ENCODE measurements at places on chromosomes 2 and 18.
A peak's percentile ranks its signal among the peaks of the same experiment; 100 is the strongest.

GRCh38 chr18:44410740-44411139 lies 269.9 kb upstream of the SETBP1 start:
- no peak for DNase-seq

DNA sequence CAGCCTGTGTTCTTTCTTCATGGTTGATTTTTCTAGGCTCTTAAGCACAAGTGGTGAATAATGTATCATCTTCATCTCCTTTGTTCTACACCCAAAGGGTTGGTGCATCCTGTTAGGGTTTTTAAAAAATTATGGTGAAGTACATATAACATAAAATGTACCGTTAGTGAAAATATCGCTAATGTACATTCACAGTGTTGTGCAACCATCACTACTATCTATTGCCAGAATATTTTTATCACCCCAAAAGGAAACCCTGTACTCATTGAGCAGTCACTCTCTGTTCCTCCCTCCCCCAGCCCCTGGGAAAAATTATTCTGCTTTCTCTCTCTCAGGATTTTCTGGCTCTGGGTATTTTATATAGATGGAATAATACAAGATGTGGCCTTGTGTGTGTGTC lies 98.5 kb downstream of the PRKCE start:
- no peak for DNase-seq

- DNase-seq = no peak
Measured at GRCh38 chr2:191374366-191374765, 129.2 kb downstream of the MYO1B start.

DNA sequence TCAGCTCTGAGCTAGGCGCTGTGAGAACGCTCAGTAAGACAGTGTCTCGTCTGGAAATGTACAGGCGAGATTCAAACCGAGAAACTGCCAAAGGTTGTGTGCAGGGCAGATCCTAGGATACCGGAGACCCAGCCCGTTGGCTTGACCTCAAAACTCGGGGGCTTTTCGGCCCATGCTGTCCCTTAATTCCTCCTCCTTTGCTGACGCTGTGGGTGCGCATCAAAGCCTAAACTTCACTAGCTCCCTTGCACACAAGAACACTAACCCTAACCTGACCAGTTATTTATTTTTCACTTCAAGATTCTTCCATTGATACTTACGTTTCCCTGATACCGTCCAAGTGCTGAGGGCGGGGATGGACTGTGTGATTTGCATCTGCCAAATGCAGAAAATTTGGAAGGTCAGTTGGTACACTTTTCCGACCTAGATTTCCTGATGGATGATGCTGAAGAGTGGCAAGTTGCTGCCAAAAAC lies 1.0 kb upstream of the AAK1 start:
- no peak for DNase-seq

DNA sequence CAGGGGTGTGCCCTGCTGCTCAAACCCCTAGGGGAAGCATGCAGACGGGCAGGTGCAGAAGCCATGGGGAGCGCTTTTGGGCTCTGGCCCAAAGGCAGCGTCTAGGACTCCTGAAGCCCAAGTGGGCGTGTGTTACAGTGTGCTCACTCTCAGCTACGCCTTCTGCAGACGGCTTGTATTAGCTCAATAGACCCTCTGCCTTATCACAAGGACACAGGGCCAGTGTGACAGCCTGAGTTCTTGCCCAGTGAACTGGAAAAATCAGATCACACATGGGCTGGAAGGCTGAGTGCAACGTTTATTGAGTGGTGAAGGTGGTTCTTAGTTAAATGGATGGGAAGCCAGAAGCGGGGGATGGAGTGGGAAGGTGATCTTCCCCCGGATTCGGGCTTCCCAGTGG lies 210.9 kb downstream of the CDH20 start:
- DNase-seq = peak; percentile 9

GRCh38 chr18:79117385-79117784 lies 48.2 kb downstream of the ATP9B start:
- DNase-seq = no peak

GRCh38 chr2:228689053-228689452 lies 507.6 kb upstream of the SPHKAP start:
- peak; percentile 80 for DNase-seq

DNA sequence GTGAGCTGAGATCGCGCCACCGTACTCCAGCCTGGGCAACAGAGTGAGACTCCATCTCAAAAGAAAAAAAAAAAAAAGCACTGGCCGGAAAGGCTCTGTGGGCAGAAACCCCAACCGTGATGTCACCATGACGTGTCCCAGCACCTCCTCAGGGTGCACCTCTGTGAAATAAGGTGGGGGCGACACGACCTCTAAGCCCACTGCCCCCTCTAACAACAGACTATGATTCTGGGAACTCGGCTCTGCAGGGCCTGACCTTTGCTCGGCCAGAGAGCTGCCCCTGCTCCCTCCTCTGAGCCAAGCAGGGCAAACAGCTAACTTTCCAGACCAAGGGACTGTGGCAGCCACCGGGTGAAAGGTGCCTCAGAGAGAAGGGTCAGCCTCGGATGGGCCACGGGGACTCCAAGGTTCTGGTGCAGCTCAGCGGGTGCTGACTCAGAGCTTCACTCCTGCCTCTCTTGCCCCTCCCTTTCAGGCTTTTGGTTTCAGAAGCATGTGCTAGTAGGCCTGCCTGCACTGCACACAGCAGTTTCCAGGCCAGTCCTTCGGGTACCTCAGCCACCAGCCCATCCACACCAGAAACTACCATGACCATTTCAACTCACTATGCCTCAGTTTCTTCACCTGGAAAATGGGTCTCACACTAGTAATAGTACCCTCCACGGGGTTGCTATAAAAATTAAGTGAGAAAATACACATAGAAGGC lies 8.0 kb downstream of the TMBIM1 start:
- DNase-seq = no peak

- no peak for DNase-seq
Measured at GRCh38 chr2:176479961-176480360, 210.7 kb downstream of the MTX2 start.

DNA sequence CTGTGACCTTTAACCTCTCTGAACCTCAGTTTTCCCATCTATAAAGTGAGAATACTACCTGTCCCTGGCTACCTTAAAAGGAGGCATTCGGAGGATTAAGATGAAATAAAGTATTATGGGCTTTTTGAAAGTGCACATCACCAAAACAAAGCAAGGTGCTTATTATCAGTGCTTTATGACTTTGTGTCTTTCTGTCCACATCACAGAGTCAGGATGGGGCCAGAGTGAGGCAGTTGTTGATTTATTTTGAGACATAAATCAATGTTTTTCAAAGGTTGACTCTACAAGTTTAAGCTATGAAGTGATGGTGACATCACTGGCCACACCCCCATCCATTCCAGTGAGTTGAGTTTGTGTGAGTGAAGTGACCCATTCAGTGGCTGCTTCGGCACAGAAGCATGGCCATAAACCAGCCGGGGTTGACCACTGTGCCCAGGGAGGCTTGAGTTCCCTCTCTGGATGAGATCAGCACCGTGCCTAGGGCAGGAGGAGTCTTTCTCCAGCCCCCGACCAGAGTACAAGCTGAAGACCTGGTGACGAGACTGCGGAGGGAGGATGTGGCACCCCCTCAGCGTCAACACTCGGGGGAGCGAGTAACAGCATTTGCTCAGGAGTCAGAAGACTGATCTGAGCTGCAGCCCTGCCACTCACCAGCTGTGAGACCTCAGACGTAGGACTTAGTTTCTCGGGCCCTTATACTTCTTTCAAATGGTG lies 89.0 kb upstream of the PPP1CB start:
- DNase-seq = no peak

GRCh38 chr2:227657199-227657845 lies 9.3 kb upstream of the SCYGR5 start:
- no peak for DNase-seq

DNA sequence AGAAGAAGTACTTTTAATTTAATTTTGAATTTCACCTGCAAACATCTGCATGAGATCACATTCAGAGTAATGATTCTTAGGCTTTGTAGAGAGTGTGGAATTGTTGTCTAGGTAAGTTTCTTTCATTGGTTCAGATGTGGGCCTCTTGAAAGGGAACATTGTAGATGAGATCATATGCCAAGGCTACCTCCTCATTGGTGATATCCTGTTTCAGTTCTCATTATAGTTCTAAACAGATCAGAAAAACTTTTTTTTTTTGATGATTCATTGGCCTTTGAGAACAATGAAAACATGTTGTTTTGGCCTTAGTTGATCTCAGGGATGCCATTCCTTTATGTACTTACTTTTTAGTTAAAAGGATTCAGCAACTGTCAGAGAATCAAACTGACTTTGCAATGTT lies 44.5 kb downstream of the EML6 start:
- no peak for DNase-seq

- DNase-seq = no peak
Measured at GRCh38 chr18:41972067-41972925, 17.3 kb downstream of the PIK3C3 start.

DNA sequence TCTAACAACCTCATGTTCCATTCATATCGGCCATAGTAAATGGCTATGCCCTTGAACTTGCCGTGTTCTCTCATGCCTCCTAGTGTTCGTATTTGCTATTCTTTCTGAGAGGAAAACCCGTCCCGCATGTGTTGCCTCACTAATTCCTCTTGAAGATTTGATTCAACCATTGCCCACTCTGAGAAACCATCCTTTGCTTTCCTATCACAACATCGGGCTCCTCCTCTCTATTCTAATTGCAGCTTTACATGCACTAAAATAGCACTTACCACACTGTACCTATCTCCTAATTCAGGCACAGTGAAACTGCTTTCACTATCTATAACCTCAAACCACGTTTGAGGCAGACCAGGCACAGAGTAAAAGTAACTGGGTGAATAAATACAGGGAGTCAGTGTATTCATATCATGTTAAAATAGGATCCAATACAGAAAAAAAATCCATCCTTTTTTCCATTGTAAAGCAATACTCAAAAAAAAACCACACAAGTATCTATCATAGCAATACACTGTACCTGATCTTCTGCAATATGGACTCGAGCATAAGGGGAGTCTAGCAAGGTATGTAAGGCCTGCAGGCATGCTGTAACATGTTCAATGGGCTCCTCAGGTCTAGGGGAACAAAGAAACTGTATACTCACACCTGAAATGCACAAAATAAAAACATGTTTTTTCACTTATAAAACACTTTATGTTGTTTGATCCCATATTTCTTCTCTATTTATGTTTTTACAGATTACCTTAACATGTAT lies 39.0 kb upstream of the STRN start:
- DNase-seq = peak; percentile 1

DNA sequence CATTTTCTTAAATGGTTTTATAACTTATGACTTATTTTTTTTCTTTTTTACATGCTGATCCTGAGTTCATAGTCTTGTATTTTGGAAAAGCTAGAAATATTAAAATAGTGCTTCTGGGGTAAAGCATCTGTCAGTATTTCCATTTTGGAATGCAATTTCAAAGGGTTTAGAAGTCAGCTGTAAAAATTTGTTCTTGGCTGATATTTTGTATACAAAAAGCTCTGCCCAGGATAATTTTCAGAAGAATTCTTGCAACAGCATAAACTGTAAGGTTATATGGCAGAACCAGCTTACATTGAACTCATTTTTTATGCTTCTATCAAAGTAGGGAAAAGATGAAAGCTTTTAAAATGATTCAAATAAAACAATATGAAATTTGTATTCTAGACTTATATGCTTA lies 97.4 kb downstream of the DIS3L2 start:
- no peak for DNase-seq

GRCh38 chr2:126657148-126657635 lies 1.2 kb downstream of the GYPC start:
- peak; percentile 38 for DNase-seq

DNA sequence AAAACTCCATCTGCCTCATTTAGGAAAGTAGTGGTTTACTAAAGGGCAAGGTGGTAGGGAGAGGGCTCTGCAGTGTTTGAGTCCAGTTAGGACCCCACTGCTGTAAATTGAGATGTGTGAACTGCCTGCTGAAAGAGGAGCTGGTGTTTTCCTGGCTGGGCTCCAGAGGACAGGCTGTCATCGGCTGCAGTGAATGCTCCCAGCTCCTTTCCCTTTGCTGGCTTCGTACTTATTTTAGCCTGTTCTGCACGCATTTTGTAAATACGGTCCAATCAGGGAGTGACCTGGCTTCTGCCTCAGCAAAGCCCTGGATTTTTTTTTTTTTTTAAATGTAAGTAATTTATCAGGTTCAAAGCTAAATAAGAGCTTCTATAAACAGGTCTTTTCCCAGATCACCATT lies 37.5 kb downstream of the SLC4A3 start:
- no peak for DNase-seq

- DNase-seq = no peak
Measured at GRCh38 chr2:27804146-27804545, 32.6 kb downstream of the MRPL33 start.

All from neural progenitor cell (in vitro differentiated cells).